Cardiac muscle cell (in vitro differentiated cells and primary cell): ENCODE measurements at places on chromosomes 2 and 18. TPM values are rescaled to one million over a fixed set of nuclear protein-coding genes. Genes with fewer than 3 reads are reported as not detected.

GRCh38 chr2:37456479-37456878 is 112.0 kb downstream of the QPCT start:
- DNase-seq = peak; percentile 40

GRCh38 chr2:155391613-155392130 is 693.2 kb downstream of the KCNJ3 start:
- no peak for DNase-seq

DNA sequence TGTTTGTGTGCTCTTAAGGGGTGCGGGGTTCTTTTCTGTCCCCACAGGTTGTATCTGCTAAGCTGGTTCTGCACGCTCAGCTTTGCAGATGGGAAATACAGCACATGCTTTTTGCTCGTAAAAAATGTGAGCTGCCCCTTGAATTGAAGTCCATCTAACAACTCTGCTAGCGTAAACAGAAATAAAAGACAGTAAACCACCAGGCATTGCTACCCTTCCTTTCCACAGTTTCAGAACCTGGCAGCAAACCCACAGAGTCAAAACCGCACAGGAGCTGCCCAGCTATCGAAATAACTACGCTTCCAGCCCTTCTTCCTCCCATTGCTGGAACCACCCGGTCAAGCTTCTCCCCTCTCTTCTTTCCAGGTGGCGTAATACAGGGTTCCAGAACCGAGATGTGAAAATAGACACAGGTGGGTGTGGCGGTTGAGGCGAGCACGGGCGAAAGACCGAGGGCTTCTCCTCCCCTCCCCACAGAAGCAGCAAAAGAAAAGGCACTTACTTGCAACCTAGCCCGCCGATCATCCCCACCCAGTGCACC is 479 bp downstream of the SCN9A start:
- DNase-seq = no peak

DNA sequence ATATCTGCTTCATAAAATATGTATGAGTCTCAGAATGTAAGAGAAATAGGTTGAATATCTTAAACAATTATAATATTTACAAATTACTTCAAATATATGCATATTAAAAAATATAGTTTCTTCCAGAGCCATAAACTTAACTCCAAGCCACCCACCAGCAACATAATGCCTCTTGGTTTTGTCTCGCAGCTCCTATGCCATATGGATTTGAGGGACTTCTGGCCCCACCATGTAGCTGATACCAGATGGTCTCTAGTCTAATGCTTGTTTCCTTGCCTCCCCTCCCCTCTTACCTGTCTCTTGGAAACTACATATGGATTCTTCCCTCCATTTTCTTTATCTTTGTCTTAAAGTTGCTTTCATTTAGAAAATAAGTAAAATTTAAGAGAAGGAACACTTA is 114.3 kb downstream of the GCA start:
- DNase-seq = no peak

DNA sequence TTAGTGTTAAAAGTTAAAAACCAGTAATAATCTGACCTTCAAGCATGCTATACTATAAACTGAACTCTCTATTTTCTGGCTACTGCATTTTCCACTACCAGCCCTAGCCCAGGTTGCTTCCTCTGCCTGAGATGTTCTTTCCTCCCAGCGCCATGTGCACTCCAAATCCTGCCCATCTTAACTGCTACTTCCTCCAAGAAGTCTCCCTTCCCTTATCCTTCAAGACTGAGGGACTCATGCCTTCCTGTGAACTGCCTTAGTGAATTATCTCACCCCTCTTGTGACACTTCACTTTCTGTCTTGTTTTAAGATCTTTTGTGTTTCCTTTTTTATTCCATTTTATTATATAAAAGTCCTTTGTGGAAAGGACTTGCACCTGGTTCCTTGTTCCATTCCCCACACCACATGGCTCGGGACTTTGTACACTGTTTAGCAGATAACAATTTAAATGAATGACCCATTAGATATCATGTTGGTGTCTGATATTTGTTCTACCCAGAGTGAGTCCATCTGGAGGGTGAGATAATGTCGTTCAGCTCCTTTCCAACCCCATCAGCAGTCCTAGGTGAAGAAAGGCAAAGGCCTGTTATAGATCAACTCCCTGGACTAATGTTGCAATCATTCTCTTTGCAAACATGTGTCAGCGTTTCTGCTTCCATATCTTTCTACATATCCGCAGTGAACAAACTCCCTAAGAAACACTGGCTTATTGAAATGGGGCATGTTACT is 20.9 kb upstream of the AGFG1 start:
- peak; percentile 40 for DNase-seq

- no peak for DNase-seq
These were observed 53.8 kb downstream of the TEX44 start for GRCh38 chr2:231646476-231646875.

- DNase-seq = no peak
These were observed 39.1 kb upstream of the NABP1 start for GRCh38 chr2:191638802-191639172.

DNA sequence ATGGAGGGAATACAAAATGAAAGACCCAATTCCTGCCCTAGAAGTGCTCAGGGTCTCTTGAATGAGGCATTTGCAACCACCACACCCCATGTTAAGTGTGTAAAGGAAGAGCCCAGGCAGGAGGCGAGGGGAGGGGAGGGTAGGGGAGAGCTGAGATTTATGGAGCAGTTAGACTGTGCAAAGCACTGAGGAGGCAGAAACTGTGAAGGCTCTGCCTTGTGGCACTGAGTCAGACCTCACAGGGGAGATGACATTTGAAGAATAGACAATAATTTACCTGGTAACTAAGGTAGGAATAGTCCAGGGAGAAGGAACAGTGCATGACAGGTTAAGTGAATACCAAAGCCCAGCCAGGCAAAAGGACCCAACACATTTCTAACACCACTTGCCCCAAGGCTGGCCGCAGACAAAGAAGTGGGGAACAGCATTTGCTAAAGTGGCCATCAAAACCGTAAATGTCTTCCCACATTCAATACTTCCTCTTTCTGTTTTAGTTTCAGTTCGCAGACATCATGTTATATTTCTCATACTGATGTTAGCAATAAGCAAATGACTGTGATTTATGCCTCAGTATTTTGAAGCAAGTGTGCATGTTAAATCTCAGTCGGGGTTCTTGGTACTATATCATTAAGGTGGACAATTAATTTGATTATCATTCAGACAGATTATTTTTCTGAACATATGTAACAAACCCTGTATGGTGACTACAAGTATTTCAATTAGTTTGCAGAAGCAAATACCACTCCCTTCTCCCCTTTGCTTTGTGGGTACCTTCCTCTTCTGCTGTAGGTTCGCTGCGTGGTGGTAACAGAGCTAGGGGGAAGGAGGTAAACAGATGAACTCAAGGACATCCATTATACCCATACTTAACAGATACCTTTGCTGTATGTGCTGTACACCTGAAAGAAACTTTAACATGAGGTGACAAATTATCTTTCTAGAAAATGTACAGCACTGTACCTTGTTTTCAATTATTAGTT is 27.5 kb downstream of the CDH20 start:
- no peak for DNase-seq

DNA sequence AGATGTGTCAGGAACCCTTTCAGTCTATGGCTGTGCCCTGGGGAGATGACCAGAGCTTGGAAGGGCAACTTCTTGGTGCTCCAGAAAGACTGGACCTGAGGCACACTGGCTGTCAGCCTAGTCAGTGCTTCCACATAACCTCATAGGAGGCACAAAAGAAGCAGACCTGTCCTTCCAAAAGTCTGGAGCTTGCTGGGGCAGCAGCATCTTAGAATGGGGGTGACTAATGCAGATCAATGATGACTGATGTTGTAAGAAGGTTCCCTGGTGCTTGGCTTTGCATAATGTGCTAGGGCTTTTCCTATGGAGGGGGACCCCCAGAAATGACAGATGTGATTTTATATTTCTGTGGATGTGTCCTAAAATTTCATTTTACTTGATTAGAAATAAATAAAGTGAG is 255.7 kb upstream of the THUMPD2 start:
- DNase-seq = no peak

DNA sequence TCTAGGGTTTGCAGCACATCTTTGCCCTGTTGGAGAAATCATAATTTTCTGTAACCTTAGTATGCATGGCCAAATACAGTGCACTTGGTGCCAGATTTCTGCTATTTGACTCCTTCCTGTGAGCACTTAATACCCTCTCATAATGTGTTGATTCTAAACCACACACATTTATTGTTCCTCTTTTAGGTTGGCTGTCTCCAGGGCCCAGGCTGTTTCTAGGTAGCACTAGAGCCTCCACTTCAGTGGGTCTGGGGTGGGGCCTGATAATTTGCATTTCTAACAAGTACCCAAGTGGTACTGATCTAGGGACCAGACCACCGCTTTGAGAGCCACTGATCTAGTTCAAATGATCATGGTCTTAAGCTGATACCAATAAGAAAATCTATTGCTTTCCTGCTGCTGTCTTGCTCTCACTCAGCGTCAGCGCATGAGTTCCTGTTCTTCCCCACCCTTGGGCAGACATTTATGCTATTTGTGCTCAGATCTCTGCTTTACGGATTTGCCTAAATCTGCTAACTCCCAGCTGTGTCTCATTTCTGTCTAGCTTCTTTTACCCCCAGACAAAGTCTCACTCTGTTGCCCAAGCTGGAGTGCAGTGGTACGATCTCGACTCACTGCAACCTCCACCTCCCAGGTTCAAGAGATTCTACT is 7.4 kb downstream of the PTRHD1 start:
- DNase-seq = no peak

- DNase-seq = no peak
These were observed 168.7 kb downstream of the KCNS3 start for GRCh38 chr2:18047213-18047611.

DNA sequence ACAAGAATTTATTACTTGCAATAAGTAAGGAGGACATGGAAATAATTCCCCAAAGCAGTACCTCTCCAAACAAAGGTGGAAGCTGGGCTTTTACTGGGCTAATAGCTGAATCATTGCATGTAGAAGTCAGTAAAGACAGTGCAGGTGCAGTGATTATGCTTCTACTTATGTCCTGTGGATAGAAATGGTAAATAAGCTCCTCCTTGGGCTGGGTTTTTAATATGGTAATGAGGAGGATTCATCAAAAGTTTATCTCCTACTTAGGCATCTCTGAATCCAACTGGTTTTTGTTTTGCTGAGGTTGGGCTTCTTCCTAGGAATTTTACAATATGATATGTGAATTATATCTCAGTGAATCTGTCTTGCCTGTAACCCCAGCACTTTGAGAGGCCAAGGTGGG is 297.4 kb upstream of the MC4R start:
- no peak for DNase-seq

DNA sequence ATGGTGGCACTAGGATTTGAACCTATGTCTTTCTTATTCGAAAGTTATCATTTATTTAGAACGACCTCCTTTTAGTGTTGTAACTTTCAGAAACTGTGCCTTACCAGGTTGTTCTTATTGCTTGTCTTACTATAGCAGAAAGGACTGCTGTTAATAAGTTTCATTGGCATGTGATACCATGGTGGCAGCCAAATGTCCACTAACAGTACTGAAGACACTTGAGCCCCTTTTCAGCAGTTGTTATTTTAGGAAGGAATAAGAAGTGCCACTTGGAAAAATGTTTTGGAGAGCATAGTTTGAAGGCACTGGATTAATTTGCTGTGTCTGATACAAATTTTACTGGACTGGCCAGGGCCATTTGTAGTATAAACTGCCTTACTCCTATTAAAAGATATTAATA is 37.7 kb downstream of the CEP192 start:
- no peak for DNase-seq

- no peak for DNase-seq
These were observed 57.1 kb downstream of the SNORC start for GRCh38 chr2:232927032-232927792.

DNA sequence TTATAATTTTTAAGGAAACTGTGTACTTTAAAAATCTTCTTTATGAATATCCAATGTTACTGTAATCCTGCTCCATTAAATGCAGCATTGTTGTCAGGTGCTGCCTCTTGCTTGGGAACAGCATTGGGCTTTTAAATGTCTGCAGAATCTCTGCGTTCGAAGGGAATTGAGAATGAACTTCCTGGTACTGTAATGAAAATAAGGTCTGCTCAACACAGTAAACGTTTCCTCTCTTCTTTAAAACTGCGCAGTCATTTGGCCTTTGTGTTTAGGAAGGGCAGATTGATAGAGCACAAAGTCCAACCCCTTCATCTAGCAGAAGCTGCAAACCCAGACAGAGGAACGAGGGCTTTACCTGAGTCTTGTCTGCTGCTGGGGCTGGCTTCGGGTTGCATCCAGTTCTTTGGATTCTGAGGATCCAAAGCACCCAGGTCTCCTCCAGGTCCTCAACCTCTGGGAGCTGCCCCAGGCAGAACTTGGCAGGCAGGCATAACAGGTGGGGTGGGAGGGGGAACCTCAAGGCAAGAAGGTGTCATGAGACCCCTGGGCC is 104.5 kb downstream of the UGGT1 start:
- DNase-seq = no peak

DNA sequence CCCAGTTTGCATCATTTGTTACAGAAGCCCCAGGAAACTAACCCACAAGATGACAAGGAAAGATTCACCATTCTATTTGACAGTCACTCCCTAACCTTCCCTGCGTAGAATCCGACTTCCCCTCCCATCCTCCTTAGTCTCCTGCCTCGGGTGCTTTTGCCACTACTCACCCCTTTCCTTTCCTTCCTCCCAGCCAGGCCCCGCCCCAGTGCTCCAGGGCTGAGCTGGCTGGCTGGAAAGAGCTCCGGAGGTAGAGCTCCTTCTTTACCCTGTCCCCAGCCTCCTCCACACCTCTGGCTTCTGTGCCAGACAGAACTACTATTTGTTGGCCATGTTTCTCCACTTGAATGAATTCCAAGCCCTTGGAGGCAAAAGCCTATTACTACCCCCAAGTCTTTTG is 317.6 kb upstream of the NCKAP5 start:
- DNase-seq = no peak

GRCh38 chr2:49753344-49753985 is 599.1 kb upstream of the FSHR start:
- DNase-seq = no peak

DNA sequence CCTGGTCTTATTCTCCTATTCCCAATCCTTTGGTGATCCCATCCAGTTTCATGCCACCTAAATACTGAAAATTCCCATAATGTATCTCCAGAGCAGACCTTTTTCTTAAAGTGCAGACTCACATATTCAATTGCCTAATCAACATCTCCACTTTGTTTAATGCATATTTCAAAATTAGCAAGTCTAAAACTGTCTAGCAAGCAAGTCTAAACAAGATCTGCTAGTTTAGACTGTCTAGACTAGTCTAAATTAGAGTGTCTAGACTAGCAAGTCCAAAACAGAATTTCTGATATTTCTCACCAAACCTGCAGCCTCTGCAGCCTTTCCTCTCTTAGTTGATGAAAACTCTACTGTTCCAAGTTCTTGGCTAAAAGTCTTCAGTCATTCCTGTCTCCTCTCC is 44.6 kb downstream of the THUMPD2 start:
- DNase-seq = no peak

The CD207 gene
- total RNA-seq = not detected in 2 replicates

The SCN1A gene
- under 0.01 and 0.07 TPM in 2 replicates for total RNA-seq

The RASGRP3 gene
- total RNA-seq = 19.8 and 25.4 TPM in 2 replicates

The ICOS gene
- not detected in 2 replicates for total RNA-seq

The CCDC148 gene
- 0.39 and 0.78 TPM in 2 replicates for total RNA-seq

The IL1R1 gene
- total RNA-seq = 0.18 and 0.21 TPM in 2 replicates

The PRKAG3 gene
- total RNA-seq = not detected in 2 replicates

The BCL11A gene
- 15.7 and 17.1 TPM in 2 replicates for total RNA-seq

The KIAA2012 gene
- 0.21 TPM in 1 of 2 replicates, not detected in the other for total RNA-seq

The MSTN gene
- total RNA-seq = 0.27 and 0.28 TPM in 2 replicates

The TFCP2L1 gene
- not detected in 2 replicates for total RNA-seq

The CCDC121 gene
- 4.2 and 6.1 TPM in 2 replicates for total RNA-seq

The CLEC4F gene
- not detected in 2 replicates for total RNA-seq
